ENCODE measurements at places on chromosomes 16 and 17.
A peak's percentile ranks its signal among the peaks of the same experiment; 100 is the strongest.

- DNase-seq, result peak; percentile 56
Measured at GRCh38 chr17:82297280-82297713, 20.1 kb downstream of the CD7 start.

DNA sequence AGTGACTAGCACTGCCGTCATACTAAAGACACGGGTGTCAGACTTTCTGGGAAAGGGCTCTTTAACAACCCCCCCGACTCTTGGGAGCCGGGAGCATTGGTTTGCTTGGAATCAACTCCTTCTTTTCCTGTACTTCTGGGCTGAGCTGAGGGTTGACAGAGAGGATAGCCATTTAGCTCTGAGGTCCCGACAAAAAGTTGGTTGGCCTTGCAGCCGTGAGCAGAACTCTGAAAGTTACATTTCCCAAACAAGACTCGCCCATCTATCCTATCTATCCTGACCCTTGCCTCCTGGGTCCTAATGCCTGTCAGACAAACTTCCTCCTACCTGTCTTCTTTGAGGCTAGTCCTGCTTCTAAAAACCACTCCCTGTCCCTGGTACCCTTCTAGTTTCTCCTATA, 460.8 kb upstream of the TOM1L1 start:
- no peak for DNase-seq

- no peak for DNase-seq
Measured at GRCh38 chr16:3548445-3548844, 28.8 kb downstream of the NLRC3 start.

DNA sequence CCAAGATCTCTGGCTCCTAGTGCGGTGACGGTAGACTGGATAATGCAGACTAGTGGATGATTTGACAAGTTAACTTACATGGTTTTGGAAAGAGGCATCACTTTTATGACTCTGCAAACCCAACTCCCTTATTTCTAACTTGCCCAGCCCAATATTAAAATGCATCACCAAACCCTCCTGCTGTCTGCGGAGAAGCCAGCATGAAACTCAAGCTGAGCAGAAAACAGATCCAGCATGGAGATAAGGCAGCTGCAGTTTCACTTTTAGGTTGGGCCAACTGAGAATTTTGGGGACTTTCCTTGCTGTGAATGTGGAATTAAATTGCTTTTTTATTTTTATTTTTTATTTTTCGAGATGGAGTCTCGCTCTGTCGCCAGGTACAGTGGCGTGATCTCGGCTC, 27.8 kb downstream of the CDH1 start:
- DNase-seq, result no peak

GRCh38 chr17:13429201-13429600, 172.5 kb downstream of the HS3ST3A1 start:
- DNase-seq, result no peak

DNA sequence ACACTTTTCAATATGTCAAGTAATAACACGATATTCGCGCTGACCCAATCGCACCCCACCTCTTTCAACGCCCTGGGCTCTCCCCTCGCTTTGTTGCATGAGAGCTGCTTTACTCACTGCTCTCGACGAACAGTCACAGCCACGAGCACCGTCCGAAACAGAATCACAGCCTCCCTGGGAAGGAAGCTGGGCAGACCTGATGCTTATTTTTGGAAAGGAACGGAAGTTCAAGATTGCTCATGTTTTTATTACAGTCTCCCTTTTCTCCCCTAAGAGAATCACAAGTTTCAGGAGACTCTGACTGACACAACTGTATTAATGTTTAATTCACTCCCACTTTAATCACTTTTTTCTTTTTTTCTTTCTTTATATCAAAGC, 67.8 kb downstream of the ANKRD11 start:
- DNase-seq, result no peak

DNA sequence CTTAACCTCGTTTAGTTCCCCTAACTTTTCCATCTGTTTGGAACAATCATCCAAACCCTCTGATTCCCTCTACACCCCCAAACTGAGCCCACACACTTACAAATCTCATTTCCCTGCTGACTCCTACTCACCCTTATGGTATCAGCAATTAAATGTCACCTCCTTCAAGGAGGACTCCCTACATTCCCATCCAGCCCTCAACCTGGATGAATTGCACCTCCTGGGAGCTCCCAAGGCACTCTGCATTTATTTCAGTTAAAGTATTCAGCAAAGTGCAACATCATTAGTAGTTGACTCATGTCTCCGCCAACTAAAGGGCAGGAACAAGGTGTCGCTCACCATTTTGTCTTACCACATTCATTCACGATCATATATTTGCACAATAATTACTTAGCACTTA, 353.5 kb downstream of the TMEM114 start:
- DNase-seq, result no peak

DNA sequence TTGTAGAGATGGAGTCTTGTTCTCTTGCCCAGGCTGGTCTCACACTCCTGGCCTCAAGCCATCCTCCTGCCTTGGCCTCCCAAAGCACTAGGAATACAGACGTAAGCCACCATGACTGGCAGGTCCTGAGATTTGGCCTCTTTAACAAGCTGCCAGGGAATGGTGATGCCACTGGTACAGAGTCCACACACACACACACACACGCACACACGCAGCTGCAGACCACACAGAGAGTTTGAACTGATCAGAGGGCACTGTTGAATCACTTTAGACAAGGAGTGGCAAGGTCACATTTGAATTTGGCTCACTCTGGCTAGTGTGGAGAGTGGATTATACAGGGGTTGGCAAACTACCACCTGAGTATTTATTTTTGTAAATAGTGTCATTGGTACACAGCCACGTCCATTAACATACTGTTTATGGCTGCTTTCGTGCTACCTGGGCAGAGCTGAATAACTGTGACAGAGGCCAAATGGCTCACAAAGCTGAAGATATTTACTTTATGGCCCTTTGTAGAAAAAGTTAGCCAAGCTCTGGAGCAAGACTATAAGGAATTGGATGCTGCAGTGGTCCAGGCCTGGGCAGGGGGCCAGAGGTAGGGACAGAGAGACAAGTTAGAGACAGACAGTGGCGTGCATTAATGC, 9.9 kb downstream of the ITPRIPL2 start:
- DNase-seq, result no peak

DNA sequence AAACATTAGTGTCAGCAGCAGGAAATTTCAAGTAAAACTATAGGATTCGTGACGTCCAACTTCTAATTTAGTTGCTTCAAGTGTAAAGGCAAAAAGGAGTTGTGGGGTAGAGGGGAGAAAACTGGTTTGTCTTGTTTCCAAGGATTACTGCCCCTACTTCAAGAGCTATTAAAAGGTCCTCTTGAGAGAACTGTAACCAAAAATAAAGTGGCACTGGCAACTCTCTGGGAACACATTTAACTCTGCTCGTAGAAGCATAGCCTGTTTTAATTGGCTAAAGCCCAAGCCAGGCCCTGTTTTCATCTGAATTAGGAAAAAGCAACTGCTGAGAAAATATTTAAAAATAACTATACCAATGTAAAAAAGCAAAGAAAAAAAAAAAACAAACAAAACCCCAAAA, 51.8 kb upstream of the AKAP1 start:
- DNase-seq, result no peak

GRCh38 chr17:42784409-42784808, 4.0 kb downstream of the WNK4 start:
- DNase-seq, result no peak

- no peak for DNase-seq
Measured at GRCh38 chr17:59141860-59142259, 13.1 kb downstream of the SKA2 start.

GRCh38 chr17:72413077-72414031, 292.5 kb downstream of the SOX9 start:
- no peak for DNase-seq

GRCh38 chr16:57265850-57266530, 18.5 kb downstream of the PLLP start:
- DNase-seq, result no peak

DNA sequence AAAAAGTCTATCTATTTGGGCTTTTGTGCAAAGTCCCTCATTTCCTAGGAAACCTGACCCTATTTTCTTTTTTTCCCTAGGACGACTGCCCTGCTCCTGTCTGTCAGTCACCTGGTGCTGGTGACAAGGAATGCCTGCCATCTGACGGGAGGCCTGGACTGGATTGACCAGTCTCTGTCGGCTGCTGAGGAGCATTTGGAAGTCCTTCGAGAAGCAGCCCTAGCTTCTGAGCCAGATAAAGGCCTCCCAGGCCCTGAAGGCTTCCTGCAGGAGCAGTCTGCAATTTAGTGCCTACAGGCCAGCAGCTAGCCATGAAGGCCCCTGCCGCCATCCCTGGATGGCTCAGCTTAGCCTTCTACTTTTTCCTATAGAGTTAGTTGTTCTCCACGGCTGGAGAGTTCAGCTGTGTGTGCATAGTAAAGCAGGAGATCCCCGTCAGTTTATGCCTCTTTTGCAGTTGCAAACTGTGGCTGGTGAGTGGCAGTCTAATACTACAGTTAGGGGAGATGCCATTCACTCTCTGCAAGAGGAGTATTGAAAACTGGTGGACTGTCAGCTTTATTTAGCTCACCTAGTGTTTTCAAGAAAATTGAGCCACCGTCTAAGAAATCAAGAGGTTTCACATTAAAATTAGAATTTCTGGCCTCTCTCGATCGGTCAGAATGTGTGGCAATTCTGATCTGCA, 12.9 kb downstream of the TMEM98 start:
- DNase-seq, result no peak

DNA sequence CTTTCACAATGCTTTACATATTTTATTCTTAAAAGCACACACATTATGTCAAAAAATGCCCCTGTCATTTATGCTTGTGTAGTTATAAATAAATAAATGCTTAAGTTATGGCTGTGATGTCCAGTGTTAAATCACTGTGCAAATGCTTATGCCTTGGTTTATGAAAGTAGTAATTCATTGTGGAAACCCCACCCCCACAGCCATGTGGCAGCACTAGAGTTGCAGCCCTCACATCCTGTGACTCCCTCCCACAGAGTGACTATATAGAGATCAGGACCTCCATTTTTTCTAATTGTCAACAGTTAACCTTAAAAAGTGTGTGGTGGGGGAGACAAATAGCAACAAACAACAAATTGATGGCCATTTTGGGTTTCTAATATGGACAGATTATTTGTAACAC, 2.4 kb downstream of the SKAP1 start:
- DNase-seq, result no peak

DNA sequence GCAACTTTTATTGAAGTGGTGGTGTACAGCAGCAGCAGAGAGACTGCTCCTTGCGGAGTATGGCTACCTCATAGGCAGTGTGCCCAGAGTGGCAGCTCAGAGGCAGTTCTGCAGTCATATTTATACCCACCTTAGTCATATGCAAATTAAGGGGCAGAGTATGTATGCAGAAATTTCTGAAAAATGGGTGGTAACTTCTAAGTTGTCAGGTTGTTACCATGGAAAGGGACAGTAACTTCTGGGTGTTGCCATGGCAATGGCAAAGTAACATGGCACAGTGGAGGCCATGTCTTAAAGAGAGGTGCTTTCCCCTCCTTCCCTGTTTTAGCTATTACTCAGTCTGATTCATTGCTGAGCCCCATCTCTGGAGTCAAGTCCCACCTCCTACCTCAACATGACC, 53.4 kb downstream of the MEOX1 start:
- no peak for DNase-seq

GRCh38 chr16:85081038-85081437, 31.2 kb downstream of the CIBAR2 start:
- no peak for DNase-seq

DNA sequence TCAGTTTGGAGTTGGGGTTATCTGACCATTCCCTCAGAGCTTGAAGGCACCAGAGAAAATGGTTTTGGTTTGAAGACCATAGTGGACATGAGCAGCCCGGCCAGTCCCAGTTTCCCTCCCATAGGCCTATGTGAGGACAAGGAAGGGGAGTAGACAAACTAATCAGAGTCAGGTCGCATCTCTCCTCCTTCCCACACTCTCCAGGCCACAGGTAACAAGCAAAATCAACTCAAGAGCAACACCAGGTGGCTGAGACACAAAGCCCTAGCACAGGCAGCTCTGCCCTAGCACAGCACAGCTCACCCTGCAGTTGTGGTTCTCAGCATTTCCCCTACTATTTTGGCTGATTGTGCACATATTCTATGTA, 7.2 kb downstream of the SUPT4H1 start:
- DNase-seq, result peak; percentile 27

- DNase-seq, result no peak
Measured at GRCh38 chr17:48259694-48260291, 152.2 kb downstream of the SNX11 start.

- DNase-seq, result no peak
Measured at GRCh38 chr16:31507617-31507928, 618 bp downstream of the RUSF1 start.

- DNase-seq, result no peak
Measured at GRCh38 chr17:4003501-4004421, 39.5 kb upstream of the ATP2A3 start.

GRCh38 chr17:1202291-1202690, 22.5 kb upstream of the ABR start:
- DNase-seq, result no peak

- DNase-seq, result no peak
Measured at GRCh38 chr16:12958366-12958765, 57.0 kb downstream of the SHISA9 start.

GRCh38 chr16:46650254-46650623, 29.1 kb upstream of the SHCBP1 start:
- DNase-seq, result no peak

DNA sequence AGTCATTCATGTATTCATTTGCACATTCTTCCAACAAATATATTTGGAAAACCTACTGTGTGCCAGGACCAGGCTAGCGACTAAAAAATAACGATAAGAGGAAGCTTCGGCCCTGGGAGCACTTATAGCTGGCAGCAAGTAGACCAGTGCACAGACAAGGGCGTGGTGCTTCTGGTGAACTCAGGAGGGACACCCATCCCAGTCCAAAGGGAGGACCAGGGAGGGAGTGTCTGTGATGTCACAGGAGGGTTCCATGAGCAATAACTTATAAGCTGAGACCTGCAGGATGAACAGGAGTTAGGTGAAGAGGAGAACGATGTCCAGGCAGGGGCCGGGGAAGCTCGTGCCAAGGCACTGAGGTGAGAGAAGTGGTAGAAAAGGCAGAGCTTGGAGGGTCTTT, 17.4 kb upstream of the PHOSPHO1 start:
- DNase-seq, result no peak

DNA sequence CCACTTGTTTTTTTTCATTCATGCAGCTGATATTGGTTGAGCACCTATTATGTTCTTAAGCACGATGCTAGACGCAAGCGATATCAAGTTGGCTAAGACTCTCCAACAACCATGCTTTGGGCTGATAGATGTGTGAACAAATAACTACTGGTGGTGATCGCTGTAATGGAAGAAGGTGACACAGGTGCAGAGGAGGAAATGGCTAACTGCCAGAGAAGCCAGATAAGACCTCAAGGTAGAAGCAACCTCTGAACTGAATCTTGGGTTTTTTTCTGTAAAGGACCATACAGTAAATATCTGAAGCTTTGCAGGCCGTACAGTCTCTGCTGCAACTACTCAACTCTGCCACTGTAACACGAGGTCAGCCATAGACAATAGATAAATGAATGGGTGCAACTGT, 97.9 kb downstream of the C17orf67 start:
- no peak for DNase-seq

- DNase-seq, result no peak
Measured at GRCh38 chr16:75003931-75004330, 5.1 kb downstream of the ZNRF1 start.

DNA sequence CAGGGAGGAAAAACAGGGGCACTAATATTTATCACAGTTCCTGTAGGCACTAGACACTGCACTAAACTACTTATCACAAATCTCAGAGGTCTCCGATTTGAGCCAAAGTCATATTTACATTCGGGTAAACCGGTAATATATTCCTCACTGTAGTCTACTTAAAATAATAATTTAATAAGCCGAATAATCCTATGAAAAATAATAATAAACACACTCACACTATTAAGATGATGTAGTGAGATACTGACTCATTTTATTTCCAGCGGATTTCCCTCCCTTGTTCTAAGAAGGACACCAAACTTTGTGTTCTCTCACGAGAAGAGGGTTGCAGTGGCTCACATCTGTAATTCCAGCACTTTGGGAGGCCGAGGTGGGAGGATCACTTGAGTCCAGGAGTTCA, 36.6 kb upstream of the TNRC6A start:
- no peak for DNase-seq

Measured in effector CD8-positive, alpha-beta T cell (primary cell).